GM23248 (cell line): ENCODE measurements at places on chromosomes 2 and 18.

DNA sequence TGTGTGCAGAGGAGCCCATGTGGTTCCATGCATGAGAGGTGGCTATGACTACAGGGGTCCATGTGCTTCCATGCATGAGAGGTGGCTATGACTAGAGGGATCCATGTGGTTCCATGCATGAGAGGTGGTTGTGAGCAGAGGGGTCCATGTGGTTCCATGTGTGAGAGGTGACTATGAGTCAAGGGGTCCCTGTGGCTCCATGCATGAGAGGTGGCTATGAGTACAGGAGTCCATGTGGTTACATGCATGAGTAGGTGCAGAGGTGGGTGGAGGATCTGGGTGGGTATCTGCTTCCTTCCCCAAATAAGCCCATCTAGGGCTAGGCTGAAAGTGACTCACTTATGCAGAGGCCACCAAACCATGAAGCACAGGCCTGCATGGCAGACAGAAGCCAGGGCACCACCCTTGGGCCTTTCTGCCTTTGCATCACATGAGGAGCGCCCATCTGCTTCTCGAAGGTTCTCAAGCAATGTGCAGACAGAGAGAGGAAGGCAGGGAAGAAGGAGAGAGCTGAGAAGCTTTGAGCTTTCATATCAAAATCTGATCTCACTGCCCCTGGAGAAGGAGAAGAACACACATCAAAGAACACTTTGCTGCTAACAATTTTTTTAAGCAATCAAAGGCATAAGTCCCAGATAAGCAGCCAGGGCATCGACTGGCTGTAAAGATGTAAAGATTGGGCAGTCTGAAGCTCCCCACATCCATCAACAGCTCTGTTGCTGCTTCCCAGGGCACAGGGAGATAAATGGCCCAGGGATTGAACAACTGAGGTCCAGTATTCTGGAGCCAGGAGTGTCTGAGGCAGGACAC lies 137.6 kb downstream of the TNS1 start:
- DNase-seq, result peak; percentile 41

GRCh38 chr18:70452501-70452900 lies 163.7 kb downstream of the SOCS6 start:
- no peak for DNase-seq

GRCh38 chr2:191081411-191082155 lies 67.6 kb upstream of the STAT1 start:
- no peak for DNase-seq

GRCh38 chr2:20184067-20184938 lies 40.6 kb downstream of the SDC1 start:
- peak; percentile 75 for DNase-seq

- DNase-seq, result no peak
Observed at GRCh38 chr2:105330681-105331375, 1.3 kb upstream of the TGFBRAP1 start.

- no peak for DNase-seq
Observed at GRCh38 chr2:53886406-53887280, 26.9 kb upstream of the GPR75 start.

GRCh38 chr2:52117299-52117698 lies 1085.4 kb upstream of the NRXN1 start:
- DNase-seq, result peak; percentile 61

- DNase-seq, result peak; percentile 20
Observed at GRCh38 chr18:55083461-55083860, 124.2 kb upstream of the CCDC68 start.

DNA sequence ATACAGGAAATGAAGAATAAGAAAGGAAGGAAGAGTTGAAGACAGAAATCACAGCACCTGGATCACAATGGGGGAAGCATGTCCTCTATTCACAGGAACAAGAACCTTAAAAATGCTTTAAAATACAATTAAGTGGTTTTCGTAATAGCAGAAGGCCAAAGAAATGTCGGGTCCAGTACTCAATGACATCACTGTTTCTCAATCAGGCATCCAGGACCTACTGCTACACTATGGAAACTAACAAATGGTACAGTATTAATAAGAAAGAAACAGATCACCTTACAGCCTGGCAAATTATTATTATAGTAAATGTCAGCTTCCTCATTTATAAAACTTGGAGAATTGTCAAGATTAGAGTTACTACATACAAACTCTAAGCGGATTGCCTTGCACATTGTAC lies 15.8 kb downstream of the HNRNPLL start:
- DNase-seq, result peak; percentile 18
